HS-27A (cell line): ENCODE measurements at places on chromosomes 12 and 14.

GRCh38 chr14:51780006-51780692 is 80.3 kb upstream of the GNG2 start:
- no peak for DNase-seq

DNA sequence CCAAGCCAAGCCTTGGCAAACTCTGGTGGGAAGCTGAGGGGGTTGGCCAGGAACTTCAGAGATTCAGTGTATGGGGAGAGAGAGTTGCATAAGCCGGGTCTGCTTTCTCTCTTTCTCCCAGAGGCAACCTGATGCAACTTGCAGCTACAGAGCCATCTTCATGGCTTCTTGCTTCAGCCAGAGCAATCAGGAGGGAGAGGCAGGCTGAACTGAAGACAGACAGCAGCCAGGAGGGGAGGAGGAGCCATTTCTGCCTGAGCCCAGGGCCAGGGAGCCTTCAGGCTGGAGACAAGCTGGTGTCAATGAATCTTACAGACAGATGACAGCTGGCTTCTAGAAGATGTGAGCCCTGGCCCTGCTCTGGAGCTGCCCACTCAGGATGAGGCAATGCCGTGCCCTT is 18.7 kb downstream of the NPC2 start:
- no peak for DNase-seq

- DNase-seq, result no peak
These were observed 1.3 kb downstream of the RITA1 start for GRCh38 chr12:113186666-113187325.

DNA sequence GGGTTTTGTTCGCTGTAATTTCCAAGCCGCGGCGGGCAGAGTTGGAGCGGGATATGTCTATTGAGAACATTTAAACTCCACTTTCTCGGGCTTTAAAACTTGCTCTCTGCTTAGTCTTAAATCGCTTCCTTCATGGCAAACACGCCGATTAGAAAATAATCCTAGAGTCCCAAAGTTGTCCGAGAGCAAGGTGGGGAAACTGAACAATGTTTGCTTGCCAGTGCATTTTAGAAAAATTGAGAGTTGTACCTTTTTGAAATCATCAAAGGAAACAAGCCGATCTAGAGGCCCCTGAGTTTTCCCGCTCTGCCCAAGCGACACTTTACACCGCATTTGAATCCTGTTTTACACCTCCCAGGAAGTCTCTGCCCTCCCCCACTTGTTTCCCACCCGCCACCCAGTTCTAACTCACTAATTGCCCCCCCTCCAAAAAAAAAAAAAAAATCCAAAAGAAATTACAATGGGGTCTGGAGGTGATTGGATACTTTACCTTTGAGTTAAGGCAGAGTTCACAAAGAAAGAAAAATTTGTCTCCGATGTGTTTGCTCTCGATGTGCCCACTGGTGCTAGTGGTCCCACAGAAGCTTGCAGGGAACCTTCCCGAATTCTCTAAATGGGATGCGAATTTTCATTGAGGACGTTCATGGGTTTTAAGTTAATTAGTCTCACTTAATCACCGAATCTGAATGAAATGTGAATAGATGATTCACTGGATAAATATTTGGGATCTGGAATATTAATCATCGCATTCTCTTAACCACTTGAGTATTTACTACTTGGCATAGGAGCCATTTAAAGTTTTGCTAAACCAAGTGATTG is 2.3 kb downstream of the HMGA2 start:
- peak; percentile 50 for DNase-seq

GRCh38 chr12:131468206-131468605 is 242.7 kb upstream of the SFSWAP start:
- no peak for DNase-seq

DNA sequence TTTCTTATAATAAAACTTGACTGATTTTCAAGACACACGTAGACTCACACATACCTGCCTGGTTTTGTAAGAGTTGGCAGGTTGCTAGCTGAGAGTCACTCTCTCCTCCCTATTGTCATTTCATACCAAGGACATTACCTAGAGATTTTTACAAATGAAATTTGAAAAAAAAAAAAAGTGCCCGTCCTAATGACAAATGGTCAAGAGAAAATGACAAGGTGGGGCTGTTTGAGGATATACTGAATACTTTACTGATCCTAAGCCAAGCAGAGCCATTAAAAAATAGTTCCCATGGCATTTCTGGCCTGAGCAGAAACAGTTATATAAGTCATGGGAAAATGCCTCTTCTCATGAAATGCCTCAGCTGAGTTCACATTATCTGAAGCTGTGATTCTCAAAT is 150.2 kb downstream of the DYRK2 start:
- DNase-seq, result no peak

DNA sequence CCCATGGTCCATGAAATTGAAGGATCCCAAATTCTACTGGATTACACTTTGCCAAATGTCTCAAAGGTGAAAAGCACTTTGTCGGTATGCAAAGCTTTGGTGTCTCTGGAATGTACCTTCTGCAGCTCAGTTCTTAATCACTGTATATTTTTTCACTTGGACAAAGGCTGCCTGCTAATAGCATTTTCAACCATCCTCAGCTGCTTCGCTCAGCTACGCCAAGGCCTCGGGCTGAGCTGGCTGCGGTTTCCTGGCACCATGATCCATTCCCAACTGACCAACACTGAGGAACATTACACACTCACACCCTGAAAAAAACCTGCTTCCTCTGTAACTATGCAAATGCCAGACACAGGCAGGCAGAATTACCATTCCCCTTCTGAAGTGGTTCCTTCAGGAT is 335.2 kb downstream of the DPF3 start:
- no peak for DNase-seq

DNA sequence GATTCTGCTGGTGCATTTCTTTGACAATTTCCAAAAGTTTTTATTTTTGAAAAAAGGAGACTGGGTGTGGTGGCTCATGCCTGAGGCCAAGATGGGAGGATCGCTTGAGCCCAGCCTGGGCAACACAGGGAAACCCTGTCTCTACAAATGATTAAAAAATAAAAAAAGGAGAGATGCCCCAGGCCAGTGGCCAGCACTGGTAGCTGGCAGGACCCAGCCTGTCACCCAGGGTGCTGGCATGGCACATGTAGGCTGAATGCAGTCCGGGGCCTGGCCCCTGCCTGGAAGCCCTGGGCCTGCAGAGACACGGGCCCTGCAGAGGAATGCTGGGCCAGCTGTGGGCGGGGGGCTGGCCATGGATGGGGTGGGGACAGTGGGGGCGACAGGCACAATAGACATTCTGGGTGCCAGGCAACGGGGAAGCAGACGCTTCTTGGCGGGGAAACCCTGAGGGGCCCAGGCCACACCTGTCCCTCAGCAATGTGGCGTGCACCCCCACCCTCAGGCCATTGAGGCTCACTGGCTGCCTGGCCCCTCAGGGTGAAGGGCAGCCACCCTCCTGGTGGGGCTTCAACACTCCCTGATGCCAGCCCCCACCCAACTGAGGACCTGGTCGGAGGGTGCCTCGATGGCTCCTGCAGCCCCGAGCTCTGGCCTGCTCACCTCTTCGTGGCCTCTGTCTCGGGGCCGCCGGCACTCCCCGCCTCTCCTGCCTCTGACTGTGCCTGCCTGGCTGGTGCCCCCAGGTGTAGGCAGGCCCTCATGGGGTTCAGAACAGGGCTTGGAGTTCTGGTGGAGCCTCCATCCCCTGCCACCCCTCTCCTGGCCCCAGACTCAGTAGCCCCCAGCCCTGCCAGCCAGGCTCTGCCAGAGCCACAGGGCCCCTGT is 12.1 kb downstream of the TRMT61A start:
- no peak for DNase-seq

GRCh38 chr12:71538807-71539206 is 99.2 kb downstream of the LGR5 start:
- no peak for DNase-seq

GRCh38 chr12:122481861-122482260 is 18.9 kb downstream of the ZCCHC8 start:
- no peak for DNase-seq

DNA sequence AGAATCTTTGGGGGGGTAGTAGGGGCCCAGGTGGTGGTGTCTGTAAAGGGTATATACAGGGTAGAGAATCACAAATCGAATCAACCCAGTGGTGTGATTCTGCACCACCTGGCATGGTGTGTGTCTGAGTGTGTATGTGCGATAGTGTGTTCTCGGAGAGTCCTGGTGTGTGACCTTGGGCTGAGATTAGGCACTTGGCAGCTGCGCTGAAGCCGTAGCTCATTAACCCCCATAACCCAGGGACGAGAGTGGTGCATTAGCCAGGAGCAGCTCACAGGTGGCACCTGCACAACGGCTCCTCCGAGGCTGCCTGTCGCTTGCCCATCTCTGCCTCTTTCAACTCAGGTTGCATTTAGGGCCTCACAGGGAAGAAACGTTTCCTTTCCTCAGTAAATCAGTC is 15.6 kb upstream of the TESC start:
- no peak for DNase-seq

DNA sequence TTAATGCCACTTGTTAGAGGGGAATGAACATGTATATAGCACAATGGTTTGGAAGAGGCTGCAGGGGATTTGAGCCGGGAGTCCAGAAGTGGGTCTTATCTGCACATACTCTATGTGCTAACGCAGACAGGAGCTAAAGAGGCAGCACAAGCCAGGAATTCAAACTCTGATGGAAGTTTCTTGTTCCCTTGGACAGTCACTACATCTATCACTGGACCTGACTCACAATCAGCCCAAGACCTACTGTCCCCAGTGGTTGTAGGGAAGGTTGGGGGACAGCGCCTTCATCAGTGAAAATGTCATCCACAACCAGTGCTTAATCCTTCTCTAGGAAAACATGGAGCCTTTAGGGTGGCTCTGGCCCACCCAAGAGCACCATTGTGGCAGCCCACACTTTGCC is 107.8 kb downstream of the GCH1 start:
- no peak for DNase-seq

DNA sequence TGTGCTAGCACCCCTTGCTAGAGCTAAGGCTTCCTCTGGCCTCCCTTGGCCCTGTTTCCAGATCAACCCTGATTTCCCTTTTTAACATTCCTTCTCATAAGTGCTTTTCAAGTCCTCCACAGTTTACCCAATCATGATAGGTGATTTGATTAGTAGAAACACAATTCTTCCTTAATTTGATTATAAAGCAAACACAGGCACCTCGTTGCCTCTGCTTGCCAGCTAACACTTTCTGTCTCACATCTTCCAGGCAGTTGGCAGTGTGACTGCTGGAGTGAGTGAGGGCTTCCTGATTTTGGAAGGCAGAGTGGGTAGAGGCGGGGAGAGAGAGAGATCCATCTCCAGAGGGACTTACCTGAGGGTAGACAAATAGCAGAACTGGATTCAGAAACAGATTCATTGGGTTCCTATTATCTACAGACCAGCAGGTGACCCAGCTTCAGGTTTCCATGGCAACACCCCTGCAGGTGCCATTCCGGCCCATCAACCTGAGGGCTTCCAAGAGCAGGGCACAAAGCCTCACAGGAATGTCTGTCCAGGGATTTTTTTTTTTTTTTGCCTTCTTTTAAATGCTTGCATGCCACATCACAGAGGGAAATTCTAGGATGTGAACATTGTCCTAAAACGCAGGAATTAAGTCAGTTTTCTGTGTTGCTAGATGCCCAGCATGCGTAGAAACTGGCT is 77.7 kb downstream of the PLXNC1 start:
- no peak for DNase-seq

DNA sequence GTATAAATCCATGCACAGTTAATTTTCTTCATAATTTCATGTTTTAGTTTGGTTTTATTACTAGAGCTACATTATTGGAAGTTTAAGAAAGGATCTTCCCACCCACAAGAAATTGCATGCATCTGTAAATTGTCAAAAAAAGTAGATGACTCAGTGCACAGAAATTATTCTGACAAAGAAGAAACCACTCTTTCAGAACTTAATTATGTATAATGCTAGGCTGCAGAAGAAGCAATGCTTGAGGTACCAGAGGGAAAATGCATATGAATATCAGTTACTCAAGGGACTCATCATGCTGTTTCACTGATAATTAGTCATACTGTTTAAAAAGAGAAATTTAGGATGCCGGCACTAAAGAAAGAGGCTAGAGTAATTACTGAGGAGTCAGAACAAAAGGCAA is 147.0 kb downstream of the SLC16A7 start:
- peak; percentile 8 for DNase-seq

DNA sequence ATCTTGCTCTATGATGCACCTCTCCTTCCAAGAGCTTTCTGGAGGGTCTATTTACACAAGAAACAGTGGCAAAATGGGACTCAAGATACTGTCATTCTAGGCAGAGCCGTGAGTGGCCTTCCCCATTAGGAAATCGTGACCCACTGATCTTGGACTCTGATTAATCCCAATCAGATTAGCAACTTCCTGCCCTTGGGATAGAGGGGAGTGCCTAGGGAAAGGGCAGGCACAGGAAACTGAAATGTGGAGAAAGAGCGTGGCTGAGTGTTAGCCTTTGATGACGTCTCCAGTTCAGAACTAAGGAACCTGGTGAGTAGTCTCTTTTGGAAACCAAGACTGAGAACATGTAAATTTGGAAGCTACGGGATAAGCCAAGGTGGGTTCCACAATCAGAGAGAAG is 76.1 kb downstream of the NUAK1 start:
- DNase-seq, result no peak

DNA sequence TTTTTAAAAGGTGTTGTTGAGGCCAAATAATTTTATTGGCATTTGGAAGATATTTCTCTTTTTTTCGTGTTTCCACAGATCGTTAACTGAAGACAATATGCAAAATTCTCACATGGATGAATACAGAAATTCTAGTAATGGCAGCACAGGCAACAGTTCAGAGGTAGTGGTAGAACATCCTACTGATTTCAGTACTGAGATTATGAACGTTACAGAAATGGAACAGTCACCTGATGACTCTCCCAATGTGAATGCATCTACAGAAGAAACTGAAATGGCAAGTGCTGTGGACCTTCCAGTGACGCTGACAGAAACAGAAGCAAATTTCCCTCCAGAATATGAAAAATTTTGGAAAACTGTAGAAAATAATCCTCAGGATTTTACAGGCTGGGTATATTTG is 11.2 kb downstream of the PRPF39 start:
- no peak for DNase-seq

DNA sequence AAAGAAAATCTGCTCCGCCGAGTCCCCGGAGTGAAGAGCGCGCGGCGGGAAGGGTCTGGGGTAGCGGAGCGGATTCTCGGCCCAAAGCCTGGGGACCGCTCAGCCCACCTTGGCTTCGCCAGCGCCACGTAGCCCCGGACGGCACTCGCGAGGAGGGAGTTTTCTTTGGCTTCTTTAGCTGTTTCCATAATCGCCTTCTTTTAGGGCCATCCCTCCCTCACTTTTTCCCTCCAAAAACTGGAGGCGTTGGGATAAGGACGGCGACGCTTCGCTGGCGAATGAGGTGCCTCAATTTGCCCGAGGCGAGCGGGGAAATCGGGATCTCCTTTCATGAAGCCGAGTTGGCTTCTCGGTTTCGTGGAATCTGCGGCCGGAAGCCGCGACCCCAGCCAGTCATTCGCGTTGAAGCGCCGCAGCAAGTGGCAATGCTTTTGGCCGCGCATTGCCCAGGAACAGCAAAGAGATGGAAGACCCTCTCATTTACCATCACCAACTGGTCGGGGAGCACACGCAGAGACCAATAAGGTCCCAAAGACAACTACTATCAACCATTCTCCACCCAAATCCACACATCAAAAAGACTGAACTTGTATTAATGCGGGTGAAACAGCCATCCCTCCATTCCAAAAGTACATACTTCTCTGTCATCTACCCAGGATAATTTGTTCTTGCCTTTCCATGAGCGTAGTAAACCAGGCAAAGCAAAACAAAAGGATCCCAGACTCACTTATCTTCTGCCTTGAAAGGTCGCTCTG is 8.4 kb upstream of the SIX1 start:
- no peak for DNase-seq
